ENCODE measurements at places on chromosomes 5 and 9. TPM values are rescaled to one million over a fixed set of nuclear protein-coding genes. Genes with fewer than 3 reads are reported as not detected.

The TEK gene
- 0.60 TPM for polyA plus RNA-seq

The PCDHB13 gene
- not detected for polyA plus RNA-seq

The KIF24 gene
- under 0.01 TPM for polyA plus RNA-seq

The SMIM3 gene
- 19.2 TPM for polyA plus RNA-seq

The MEF2C gene
- polyA plus RNA-seq, result 9.0 TPM
